ENCODE measurements at places on chromosomes 2 and 18.

GRCh38 chr2:173858291-173858731 lies 106.9 kb downstream of the SP3 start:
- DNase-seq, result no peak

- peak; percentile 43 for DNase-seq
Measured at GRCh38 chr2:205808486-205809121, 126.3 kb downstream of the NRP2 start.

DNA sequence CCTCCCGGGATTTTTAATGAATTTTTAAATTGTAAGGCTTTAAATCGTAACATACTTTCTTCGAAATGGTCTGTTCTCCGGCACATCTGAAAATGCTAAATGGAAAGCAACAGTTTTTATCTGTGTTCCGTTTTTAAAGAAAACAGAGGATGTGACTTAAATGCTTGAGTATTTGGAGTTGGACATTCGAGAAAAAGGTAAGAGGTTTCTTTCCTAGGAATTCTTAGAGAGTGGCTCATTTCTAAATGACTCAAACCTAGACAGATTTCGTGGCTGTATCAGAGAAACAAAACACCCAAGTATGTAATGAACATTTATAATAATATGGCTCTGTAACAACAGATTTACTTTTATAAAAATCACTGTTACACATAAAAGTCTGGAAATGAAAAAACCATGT lies 177.6 kb upstream of the CCDC68 start:
- no peak for DNase-seq

DNA sequence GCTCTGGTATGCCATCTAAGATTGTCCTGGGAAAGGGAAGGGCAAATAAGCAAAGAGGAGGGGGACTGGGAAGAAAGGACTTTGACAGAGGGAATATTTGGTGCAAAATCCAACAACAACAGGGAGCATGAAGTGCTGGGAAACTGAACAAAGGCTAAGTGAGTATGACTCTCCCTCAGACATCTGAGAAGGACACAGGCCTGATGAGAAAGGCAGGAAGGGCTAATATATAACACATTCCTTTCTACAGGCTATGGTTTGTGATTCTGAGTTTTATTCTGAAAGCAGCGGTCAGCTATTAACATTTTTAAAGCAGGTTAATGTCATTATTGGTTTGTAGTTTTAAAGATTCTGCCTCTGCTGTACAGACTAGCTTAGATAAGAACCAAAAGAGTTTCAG lies 1579.5 kb downstream of the LRP1B start:
- DNase-seq, result no peak

DNA sequence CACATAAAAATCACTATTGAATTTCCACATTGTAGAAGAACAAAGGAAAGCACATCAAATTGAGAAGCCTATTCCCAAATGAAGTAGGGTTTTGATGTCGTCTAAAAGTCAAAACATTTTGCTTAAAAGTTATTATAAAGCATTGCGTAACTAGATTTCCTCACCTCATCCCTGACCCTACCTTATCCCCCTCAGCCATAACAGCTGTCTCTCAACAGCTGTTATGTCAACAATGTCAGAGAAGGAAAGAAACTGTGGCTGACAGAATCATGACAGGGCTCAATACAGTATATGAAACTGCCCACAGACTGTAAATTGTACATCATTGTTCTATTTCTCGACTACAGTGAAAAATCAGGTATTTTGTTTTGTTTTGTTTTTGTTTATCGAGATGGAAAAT lies 63.0 kb upstream of the ACVR1C start:
- no peak for DNase-seq

GRCh38 chr2:156867201-156867600 lies 390.3 kb upstream of the GALNT5 start:
- DNase-seq, result no peak

DNA sequence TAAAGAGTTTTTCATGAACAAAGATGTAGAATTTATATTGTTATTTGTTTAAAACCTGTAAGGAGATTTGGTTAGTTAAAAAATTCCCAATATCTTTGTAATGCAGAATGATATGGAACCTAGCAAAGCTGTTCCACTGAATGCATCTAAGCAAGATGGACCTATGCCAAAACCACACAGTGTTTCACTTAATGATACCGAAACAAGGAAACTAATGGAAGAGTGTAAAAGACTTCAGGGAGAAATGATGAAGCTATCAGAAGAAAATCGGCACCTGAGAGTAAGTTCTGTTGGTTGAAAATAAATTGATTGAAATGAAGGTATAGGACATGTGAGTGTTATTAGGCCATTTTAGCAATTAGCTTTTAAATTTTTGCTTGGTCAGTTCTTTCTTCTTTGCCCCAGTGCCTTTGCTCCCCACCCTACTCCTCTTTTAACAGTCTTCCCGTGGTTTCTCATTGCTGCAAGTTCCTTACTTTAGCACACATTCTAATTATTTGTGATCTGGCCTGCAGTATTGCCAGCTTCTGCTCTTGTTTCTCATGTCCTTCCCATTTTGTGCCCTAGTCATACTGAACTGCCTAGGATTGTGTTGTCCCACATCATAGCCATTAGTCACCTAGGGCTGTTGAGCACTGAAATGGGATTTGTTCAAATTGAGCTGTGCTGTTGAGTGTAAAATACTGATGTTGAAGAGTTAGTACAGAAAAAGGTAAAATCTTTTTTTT lies 36.6 kb downstream of the VAPA start:
- DNase-seq, result no peak
